SK-N-SH (cell line): ENCODE measurements at places on chromosomes 1 and 21. TPM values are rescaled to one million over a fixed set of nuclear protein-coding genes. Genes with fewer than 3 reads are reported as not detected.

- DNase-seq: peak; percentile 28
- H3K36me3 ChIP-seq: no peaks in the 10 kb centered on the region
- H3K4me3 ChIP-seq: no peak overlapping the region
Measured at GRCh38 chr1:94821636-94822305, 1.6 kb downstream of the SLC44A3 start.

- H3K4me1 ChIP-seq: 0 out of 2 replicates have a peak, but pooled peaks cover 8% of the 10 kb centered on the region
- DNase-seq: no peak
- peak overlapping the region; percentile 95 for H3K27ac ChIP-seq
- H3K4me3 ChIP-seq: peak overlapping the region; percentile 21
- no peaks in the 10 kb centered on the region for H3K27me3 ChIP-seq
Measured at GRCh38 chr1:44819196-44819607, 10.9 kb downstream of the BTBD19 start.

DNA sequence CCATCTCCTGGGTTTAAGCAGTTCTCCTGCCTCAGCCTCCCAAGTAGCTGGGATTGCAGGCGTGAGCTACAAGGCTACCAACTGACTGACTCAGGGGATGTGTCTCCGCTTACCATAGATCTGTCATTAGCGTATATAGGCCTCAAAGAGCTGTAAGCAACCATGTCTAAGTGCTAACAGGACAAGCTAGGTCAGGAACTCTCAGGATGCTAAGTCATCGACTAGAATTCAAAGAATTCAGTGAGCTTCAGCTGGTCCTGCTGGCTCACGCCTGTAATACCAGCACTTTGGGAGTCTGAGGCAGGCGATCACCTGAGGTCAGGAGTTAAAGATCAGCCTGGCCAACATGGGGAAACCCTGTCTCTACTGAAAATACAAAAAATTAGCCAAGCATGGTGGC is 29.5 kb downstream of the CAPN2 start:
- no peak for DNase-seq
- 0 out of 2 replicates have a peak, but pooled peaks cover 14% of the 10 kb centered on the region for H3K4me1 ChIP-seq
- peak overlapping the region; percentile 36; the same call in 1 of the 2 replicates for H3K27ac ChIP-seq
- H3K36me3 ChIP-seq: peaks cover 30% of the 10 kb centered on the region

DNA sequence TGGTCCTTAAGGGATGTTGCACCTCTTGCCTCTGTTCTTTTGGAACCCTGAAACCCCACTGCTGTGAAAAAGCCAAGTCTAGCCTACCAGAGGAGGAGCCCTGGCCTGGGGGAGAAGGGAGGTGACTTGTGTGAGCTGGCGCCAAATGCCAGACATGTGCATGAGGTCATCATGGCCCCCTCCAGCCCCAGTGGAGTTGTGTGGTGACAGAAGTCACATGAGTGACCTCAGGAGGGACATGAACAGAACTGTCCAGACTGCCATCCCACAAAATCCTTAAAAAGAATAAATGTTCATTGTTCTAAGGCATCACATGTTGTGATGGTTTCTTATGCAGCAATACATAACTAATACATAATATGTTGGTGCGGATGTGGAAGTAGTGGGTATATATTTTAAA is 10.8 kb downstream of the HHAT start:
- H3K4me3 ChIP-seq: no peak overlapping the region
- DNase-seq: no peak
- H3K27ac ChIP-seq: no peak overlapping the region
- H3K4me1 ChIP-seq: peaks cover 13% of the 10 kb centered on the region; the same call in 1 of the 2 replicates

GRCh38 chr1:209375671-209376365 is 207.7 kb upstream of the CAMK1G start:
- peak overlapping the region; percentile 5; the same call in 1 of the 2 replicates for H3K27ac ChIP-seq
- DNase-seq: no peak
- H3K4me3 ChIP-seq: no peak overlapping the region
- no peaks in the 10 kb centered on the region for H3K36me3 ChIP-seq
- H3K27me3 ChIP-seq: no peaks in the 10 kb centered on the region
- peaks cover 8% of the 10 kb centered on the region; the same call in 1 of the 2 replicates for H3K4me1 ChIP-seq

- H3K4me1 ChIP-seq: no peaks in the 10 kb centered on the region; the same call in 1 of the 2 replicates
- no peaks in the 10 kb centered on the region for H3K27me3 ChIP-seq
- H3K27ac ChIP-seq: no peak overlapping the region
- no peak overlapping the region for H3K4me3 ChIP-seq
Measured at GRCh38 chr1:7407544-7407895, 363.6 kb upstream of the VAMP3 start.

DNA sequence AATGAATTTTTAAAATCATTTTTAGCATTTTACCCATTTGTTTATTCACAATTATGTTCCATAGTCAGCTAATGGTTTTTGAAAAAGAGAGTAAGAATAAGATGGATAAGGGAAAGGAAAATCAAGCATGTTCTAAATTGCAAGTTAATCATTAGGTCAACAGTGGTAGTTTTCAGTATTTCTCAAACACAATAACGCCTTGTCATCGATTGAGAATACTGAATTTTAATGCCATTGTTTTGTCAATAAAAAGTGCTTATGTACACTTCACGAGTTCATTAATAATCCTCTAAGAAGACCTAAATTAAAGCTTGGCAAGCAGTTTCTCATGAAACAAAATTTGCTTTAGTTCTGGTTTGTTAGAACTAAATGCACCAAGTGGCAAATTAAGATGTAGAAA is 100.3 kb downstream of the RERE start:
- no peaks in the 10 kb centered on the region for H3K36me3 ChIP-seq
- no peak overlapping the region for H3K27ac ChIP-seq
- H3K4me3 ChIP-seq: no peak overlapping the region
- H3K4me1 ChIP-seq: peaks cover 17% of the 10 kb centered on the region; the same call in 1 of the 2 replicates
- DNase-seq: no peak
- no peaks in the 10 kb centered on the region for H3K27me3 ChIP-seq

- H3K36me3 ChIP-seq: peaks cover 16% of the 10 kb centered on the region
- peak within 1 kb of the TSS; percentile 93 for H3K27ac ChIP-seq
- no peaks in the 10 kb centered on the region; the same call in 1 of the 2 replicates for H3K4me1 ChIP-seq
Measured at GRCh38 chr1:222712253-222713090, at the start of the genes AIDA and BROX. TSS of gene AIDA (minus strand) at chr1:222712491. CDS start at chr1:222712317, 174 bp downstream. TSS of gene BROX (plus strand) at chr1:222712564. CDS start at chr1:222715700, 3,136 bp downstream.

- H3K27me3 ChIP-seq: no peaks in the 10 kb centered on the region
- H3K4me3 ChIP-seq: no peak overlapping the region
- H3K27ac ChIP-seq: no peak overlapping the region
- DNase-seq: no peak
Measured at GRCh38 chr1:96240438-96240837, 481.1 kb upstream of the PTBP2 start.

DNA sequence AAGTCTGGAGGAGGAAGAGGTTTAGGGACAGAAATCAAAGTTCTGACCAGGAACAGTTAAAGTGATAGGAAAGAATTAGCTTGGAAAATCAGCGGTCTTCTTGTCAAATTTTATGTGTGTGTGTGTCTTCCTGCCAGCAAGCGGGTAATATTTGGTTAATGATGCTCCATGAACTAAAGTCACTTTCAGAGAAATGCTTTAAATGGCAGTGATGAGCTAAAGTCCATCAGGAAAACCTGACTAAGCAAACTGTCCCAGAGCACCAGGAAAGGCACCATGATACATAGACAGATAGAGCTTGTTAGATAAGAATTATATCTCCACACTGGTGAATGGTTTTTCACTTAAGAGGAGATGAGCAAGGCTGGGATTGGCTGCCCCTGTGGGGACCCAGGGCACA is 10.0 kb upstream of the CDC14A start:
- no peak overlapping the region for H3K27ac ChIP-seq
- DNase-seq: no peak
- no peak overlapping the region for H3K4me3 ChIP-seq

GRCh38 chr1:46735708-46736324 is 16.9 kb upstream of the EFCAB14 start:
- H3K36me3 ChIP-seq: no peaks in the 10 kb centered on the region
- no peaks in the 10 kb centered on the region for H3K4me1 ChIP-seq
- no peak overlapping the region for H3K27ac ChIP-seq
- no peak overlapping the region for H3K4me3 ChIP-seq
- no peak for DNase-seq
- no peaks in the 10 kb centered on the region for H3K27me3 ChIP-seq

DNA sequence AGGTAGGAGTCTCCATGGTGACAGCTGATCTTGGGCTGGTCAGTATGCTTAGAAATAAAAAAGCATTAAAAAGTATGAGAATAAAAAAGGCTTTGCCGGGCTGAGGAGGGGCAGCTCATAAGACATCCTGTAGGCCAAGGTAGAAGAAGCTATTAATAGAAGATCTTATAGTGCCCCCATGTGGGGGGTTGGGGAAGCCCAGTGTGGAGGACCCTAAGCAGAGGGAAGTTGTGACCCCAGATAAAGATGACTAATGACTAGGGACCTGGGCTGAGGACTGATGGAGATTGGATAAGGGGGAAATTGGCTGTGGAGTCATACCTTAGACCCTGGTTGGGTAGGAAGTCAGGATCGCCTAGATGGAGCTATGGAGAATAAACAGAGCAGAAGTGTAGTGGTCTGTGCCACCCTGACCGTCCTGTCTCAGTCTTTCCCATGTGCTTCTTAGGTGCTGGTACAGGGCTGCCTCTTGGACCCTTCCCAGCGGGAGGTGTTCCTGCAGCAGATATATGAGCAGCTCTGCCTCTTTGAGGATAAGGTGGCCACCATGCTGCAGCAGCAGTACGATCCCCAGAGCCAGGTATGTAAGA is 25.0 kb downstream of the SZT2 start:
- no peak overlapping the region for H3K4me3 ChIP-seq
- no peaks in the 10 kb centered on the region for H3K4me1 ChIP-seq
- H3K27me3 ChIP-seq: no peaks in the 10 kb centered on the region
- peaks cover 44% of the 10 kb centered on the region for H3K36me3 ChIP-seq
- no peak overlapping the region for H3K27ac ChIP-seq
- peak; percentile 72 for DNase-seq

GRCh38 chr1:236489710-236490377 is 33.9 kb upstream of the LGALS8 start:
- no peak overlapping the region for H3K4me3 ChIP-seq
- H3K27me3 ChIP-seq: no peaks in the 10 kb centered on the region
- no peak overlapping the region for H3K27ac ChIP-seq
- no peaks in the 10 kb centered on the region for H3K36me3 ChIP-seq

DNA sequence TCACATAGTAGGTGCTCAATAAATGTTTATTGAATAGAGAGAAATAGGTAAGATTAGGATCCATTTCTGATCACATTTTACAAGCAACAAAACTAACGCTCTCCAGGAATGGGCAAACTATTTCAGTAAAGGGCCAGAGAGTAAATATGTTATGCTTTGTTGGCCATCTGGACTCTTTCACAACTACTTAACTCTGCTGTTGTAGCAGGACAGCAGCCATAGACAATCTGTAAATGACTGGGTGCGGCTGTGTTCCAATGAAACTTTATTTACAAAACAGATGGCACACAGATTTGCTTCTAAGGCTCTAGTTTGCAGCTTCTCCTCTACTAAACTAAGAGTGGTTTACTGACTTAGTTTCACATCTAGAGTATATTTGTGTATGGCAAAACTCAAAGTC is 83.0 kb upstream of the BACH1 start:
- no peak for DNase-seq
- H3K27ac ChIP-seq: no peak overlapping the region; the same call in 1 of the 2 replicates
- no peaks in the 10 kb centered on the region for H3K27me3 ChIP-seq
- H3K36me3 ChIP-seq: no peaks in the 10 kb centered on the region

- no peak for DNase-seq
- no peaks in the 10 kb centered on the region for H3K36me3 ChIP-seq
- no peaks in the 10 kb centered on the region for H3K27me3 ChIP-seq
- no peak overlapping the region for H3K27ac ChIP-seq
- no peak overlapping the region for H3K4me3 ChIP-seq
Measured at GRCh38 chr1:29674627-29675326, 438.5 kb downstream of the PTPRU start.

DNA sequence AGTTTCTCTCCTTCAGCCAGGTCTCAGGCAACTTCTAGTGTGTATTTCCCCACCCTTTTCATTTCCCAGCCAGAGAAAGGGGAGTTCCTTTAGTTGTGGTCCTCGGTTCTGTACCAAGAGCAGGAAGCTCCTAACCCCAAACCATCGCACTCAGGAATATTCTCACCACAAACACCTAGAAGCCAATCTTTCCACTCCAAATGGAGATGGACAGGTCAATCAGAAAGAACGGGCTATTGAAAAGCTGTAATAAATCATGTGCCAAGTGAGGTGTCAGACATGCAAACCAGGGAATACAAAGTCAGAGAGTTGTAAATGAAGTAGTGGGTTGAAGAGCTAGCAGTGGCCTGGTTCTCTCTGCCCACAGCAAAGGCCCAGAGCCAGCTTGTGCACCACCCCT is 77.2 kb downstream of the KCNN3 start:
- H3K4me3 ChIP-seq: no peak overlapping the region
- H3K4me1 ChIP-seq: no peaks in the 10 kb centered on the region; the same call in 1 of the 2 replicates
- H3K36me3 ChIP-seq: no peaks in the 10 kb centered on the region
- DNase-seq: no peak
- peaks cover 20% of the 10 kb centered on the region for H3K27me3 ChIP-seq

GRCh38 chr1:165052936-165053335 is 303.6 kb downstream of the LMX1A start:
- H3K27me3 ChIP-seq: no peaks in the 10 kb centered on the region
- H3K27ac ChIP-seq: no peak overlapping the region
- DNase-seq: no peak
- H3K4me3 ChIP-seq: no peak overlapping the region
- H3K4me1 ChIP-seq: no peaks in the 10 kb centered on the region
- no peaks in the 10 kb centered on the region for H3K36me3 ChIP-seq

DNA sequence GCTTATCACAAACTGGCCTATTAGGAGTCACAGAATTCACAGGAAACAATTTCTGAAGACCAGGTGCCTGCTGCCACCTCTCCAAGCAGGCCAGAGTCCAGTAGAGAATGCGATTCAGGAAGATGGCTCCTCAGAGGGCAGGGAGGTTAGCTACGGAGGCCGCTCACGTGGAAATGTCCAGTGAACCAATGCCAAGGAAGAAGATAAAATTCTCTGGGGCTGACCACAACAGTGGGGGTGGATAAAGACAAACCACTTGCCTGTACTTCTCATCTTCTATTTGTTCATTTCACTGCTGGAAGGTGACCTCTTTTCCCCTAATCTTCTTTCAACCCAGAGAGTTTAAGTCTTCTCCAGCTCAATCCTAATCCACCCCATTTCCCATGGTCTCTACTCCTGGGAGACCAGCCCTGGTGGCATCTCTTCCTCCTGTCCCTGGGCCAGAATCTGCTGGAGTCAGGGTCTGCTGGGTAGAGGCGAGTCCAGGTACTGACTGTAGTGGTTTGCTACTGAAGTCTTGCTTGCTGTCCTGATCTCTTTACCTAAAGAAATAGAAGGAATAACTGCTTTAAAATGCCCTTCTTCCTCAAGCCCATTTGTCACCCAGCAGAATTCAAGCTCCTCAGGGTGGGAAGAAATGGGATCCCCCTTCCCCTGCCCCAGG is 3.2 kb downstream of the PSRC1 start:
- H3K27ac ChIP-seq: no peak overlapping the region
- DNase-seq: no peak
- H3K36me3 ChIP-seq: no peaks in the 10 kb centered on the region
- no peak overlapping the region for H3K4me3 ChIP-seq
- peaks cover 38% of the 10 kb centered on the region for H3K4me1 ChIP-seq

Gene NDUFS5
- 881 and 1,097 TPM in 2 replicates for polyA plus RNA-seq

Gene RGS13
- 0.05 TPM in 1 of 2 replicates, not detected in the other for polyA plus RNA-seq

Gene CELA2A
- polyA plus RNA-seq: not detected in 2 replicates

Gene RNF207
- 19.2 and 25.4 TPM in 2 replicates for polyA plus RNA-seq

Gene AXDND1
- 0.11 and 0.16 TPM in 2 replicates for polyA plus RNA-seq

Gene C1orf210
- polyA plus RNA-seq: not detected in 2 replicates

Gene FCMR
- 0.05 and 0.15 TPM in 2 replicates for polyA plus RNA-seq

Gene LDLRAP1
- 15.8 and 19.1 TPM in 2 replicates for polyA plus RNA-seq

Gene FCAMR
- polyA plus RNA-seq: not detected in 2 replicates

Gene NUDT17
- polyA plus RNA-seq: 7.8 and 8.1 TPM in 2 replicates

Gene ELF3
- polyA plus RNA-seq: 0.10 and 0.11 TPM in 2 replicates

Gene SLAMF7
- not detected in 2 replicates for polyA plus RNA-seq
